IPS-NIHi11 (cell line): ENCODE measurements at places on chromosomes 1 and 21.

DNA sequence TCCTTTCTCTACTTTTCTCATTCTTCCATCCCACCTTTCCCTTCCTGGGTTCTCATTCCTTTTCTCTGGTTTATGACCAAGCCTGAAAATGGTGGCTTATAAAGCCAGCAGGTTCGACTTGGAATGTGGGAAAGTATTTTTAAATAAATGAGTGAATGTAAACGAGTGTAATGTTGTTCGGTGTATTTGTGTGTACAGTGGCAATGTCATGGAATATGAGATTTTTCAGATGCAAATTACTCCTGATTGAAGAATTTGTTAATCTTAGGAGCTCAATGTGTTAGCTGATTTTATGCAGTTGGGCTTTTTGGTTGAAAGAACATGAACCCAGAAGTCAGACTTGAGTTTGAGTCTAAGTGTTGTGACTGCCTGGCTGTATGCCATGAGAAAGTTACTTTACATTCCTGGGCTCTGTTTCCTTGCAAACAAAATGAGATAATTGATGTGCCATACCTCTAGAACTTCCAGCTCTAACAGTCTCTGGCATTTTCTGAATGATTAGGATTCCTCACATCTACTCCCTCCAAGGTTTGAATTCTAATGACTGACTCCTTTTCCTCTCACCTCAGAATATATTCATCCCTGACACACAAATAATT, 6.6 kb downstream of the SGIP1 start:
- DNase-seq = no peak

GRCh38 chr1:166305371-166305770, 138.6 kb upstream of the FAM78B start:
- no peak for DNase-seq

DNA sequence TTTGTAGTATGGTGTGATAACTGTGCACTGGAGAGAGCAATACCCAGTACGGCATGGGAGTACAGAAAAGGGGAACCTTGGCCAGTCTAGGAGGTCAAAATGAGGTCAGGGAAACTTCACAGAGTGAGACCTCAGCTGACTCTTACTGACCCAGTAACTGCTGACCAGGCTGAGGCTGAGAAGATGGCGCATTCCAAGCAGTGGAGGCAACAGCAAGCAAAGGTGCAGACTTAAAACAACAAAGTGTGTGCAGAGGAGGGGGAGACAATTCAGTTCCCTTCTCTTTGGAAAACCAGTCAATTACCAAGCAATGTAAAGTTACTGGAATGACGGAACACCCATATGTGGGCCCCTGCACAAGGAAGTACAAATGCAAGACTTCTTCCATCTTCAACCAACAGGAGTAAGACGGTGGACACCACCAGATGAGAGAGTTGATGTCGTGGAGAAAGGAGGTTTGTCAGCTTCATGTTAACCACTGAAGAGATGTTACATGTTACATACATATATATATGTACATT, 54.6 kb upstream of the PRDX6 start:
- DNase-seq = no peak

DNA sequence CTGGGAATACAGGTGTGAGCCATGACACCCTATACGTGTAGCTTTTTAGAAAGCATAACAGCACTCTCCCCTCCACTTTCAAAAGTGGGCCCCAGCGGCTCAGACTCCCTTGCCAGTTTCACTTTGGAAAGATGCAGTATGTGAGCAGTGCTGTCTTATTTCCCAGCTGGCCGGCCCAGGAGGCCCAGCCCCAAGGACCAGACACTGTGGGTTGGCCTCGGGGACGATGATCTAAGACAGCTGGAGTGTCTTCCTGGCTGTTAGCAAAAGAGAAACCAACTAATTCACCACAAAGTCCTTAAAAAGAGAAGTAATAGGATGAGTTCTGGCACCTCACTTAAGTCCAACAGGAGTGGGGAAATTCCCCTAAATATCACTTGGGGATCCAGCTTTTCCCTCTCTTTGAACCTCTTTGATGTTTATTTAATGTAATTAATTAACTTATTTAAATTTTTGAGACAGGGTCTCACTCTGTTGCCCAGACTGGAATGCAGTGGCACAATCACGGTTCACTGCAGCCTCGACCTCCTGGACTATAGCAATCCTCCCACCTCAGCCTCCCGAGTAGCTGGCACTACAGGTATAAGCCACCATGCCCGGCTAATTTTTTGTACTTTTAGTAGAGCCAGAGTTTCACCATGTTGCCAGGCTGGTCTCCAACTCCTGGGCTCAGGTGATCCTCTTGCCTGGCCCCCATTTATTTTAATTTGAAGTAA, 17.6 kb upstream of the CLIC4 start:
- DNase-seq = no peak

DNA sequence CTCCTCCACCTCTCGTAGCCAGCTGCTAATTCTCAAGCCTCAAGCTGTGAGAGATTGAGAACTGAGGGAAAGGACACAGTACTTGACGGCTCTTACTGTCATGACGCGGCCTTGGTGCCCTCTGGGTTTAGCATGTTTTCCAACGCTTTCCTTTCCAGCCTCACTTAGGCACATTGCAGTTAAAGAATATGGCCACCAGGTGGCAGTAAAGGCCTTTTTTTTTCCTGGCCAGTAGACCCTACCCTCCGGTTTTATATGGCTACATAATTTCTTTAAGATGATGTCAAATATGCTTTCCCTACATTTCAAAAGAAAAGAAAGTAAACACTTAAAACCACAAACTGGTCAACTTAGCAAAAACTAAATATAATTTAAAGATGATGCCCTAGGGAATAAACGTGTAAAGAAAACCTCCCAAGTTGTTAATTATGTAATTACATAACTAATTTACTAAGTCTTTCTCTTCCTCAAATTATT, 56.8 kb upstream of the PRDX6 start:
- peak; percentile 70 for DNase-seq

DNA sequence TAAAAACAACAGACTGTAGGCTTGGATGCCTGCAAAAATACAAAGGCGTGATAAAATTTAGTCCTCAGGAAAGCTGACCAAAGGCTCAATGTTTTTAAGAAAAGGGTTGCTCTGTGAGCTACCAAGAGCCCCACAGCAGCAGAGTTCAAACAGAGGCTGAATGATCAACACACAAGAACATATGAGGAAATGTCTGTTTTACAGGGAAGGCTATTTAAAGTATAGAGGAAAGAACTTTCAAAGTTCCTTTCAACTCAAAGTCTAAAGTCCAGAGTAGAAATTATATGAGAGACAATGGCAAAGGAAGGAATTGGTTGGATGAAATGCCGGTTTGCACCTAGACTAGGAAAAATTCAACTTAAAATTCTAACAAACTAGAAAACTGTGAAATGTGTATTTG, 8.6 kb downstream of the CLSTN1 start:
- no peak for DNase-seq

GRCh38 chr1:166999075-166999474, 10.0 kb downstream of the MAEL start:
- DNase-seq = no peak

DNA sequence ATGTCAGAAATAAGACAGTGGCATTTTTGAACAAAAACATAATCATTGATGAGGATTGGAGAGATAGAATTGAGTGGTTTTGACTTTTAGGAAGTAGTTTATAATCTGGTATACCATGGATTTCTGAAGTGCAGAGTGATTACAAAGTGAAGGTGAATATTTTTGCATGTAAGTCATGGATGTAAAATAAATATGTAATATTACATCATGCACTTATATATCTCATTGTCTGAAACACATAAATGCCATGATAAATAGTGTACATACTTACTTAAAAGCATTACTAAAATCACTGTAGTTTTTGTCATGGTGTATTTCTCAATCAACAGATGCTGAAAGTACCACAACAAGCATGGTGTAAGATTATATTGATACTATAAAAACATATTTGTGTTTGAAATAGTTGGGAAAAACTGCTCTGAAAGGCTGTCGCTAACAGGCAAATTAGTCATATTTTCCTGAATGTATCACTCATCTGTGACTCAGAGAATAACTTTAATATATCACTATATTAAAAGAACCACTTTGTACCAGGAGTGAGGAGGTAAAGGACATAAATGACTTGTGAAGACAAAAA, 24.8 kb upstream of the RGS18 start:
- no peak for DNase-seq
